ENCODE measurements at places on chromosomes 11 and 22.

- no peak for DNase-seq
These were observed 178.2 kb upstream of the ZC3H12C start for GRCh38 chr11:109914809-109915653.

DNA sequence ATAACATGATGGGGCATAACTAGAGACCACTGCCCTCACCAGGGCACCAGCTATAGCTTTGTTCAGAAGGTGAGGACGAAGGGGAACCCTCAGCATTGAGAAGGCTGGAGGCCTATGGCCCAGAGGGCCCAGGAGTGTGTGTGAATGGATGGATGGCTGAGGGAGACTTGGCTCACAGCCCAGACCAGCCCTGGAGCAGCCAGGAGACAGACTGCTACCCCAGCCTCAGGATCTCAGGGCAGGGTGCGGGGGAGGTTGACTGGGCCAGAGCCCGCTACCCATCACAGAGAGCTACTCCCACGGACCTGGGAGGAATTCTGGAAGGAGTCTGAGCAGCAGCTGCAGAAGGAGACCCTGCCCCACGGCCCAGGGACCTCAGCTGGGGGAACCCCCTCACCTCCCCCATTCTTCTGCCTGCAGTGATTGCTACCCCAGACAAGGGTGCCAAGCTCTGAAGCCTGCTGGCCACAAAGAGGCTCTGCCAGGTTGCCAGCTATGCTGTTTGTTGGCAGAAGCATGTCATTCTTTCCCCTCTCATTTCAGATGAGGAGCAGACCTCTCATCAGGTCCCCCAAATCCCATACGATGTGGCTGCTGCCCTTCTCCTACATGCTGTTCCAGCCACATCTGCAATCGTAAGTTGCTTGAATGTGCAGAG lies 5.4 kb upstream of the CSDC2 start:
- no peak for DNase-seq

DNA sequence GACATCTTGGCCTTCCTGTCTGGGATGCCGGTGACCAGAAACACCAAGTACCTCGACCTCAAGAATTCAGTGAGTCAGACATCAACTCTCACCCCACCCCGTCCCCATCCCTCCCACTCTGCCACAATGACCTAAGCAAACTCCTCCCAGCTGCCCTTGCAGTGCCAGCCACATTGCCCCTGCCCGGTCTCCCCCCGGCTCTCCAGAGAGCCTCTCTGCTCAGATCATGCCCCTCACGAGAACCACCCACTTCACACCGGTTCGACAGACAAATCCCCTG lies 23.6 kb upstream of the MYRF start:
- DNase-seq, result no peak

DNA sequence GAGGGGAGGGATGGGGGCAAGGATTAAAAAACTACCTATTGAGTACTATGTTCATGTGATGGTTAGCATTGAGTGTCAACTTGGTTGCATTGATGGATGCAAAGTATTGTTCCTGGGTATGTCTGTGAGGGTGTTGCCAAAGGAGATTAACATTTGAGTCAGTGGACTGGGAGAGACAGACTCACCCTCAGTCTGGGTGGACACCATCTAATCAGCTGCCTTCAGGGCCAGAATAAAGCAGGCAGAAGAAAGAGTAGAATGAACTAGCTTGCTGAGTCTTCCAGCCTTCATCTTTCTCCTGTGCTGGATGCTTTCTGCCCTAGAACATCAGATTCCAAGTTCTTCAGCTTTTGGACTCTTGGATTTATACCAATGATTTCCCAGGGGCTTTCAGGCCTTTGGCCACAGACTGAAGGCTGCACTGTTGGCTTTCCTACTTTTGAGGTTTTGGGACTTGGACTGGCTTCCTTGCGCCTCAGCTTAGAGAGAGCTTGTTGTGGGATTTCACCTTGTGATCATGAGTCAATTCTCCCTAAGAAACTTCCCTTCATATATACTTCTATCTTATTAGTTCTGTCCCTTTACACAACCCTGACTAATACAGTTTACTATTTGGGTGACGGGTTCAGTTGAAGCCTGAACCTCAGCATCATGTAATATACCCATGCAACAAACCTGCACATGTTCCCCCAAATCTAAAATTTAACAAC lies 70.2 kb downstream of the MTNR1B start:
- no peak for DNase-seq

GRCh38 chr11:61752117-61752924 lies at the start of gene MYRF:
Gene MYRF (plus strand): TSS chr11:61752636. CDS start chr11:61752745, 109 bp downstream.
- DNase-seq, result no peak

- no peak for DNase-seq
These were observed 681 bp upstream of the ARHGEF12 start for GRCh38 chr11:120335556-120335907.

DNA sequence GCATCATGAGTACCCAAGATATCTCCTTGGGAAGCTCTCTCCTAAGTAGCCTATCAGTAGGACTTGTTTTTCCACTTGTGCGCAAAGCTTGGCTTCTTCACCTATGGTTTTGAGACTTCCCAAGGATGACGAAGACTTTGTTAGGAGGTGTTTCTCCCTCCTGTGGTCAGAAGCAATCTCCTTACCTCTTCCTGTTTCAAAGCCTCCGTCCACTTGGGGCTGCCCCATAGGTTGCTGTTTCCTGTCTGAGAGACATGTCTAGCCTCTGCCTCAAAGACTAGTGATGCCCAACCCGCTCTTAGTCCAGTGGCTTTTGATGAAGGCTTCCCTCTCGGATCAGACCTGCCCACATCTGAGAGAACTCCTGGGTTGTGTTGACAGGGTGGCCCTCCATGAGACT lies 92.9 kb downstream of the TRAF6 start:
- DNase-seq, result no peak

DNA sequence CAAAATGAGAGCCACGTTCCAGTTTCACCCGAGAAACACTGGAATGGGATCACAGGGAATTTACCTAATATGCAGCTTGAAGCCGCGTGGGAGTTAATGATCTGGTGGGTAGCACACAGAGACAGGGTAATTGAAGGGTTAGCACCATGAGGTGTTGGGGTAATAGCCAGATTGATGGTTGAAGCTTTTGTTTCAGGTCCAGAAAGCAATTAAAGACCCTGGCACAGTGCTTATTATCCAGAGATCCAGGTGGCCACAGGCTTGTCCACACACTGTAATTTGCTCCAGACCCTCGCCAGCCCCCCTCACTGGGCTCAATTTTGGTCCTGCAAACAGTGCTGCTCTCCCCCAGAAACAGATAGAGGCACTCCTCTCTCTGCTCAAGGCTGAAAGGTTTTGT lies 282.5 kb upstream of the ISX start:
- no peak for DNase-seq

DNA sequence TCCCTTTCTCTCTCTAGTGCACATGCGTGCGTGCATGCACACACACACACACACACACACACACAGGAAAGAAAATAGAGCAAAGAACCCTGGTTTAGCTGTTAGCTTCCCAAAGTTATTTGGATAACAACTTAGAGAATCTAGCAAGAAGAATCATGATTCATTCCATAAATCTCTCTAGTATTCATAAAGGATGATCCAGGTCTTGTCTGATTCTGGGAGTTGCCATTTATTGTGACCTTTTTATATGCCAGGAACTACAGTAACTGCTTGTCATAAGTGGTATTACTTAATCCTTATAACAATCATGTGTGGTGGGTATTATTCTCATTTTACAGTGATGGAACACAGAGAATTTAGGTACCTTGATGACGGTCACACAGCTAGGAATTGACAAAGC lies 141.5 kb upstream of the MTMR2 start:
- no peak for DNase-seq

DNA sequence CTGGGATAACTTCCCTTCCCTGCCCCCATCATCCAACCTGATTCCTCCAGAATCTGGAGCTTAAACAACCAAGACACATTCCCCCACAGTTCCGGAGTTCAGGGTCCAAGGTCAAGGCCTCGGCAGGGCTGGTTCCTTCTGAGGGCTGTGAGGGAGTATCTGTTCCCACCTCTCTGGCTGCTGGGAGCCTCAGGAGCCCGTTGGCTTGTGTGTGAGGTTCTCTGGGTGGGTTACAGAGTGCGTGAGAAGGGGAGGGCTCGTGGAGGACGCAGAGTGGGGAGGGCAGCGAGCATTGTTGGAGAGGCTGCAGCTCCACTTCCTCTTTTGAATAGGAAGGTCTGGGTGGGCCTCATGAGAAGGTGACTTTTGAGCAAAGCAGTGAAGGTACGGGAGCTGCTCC lies 8.5 kb downstream of the SERHL2 start:
- DNase-seq, result no peak

DNA sequence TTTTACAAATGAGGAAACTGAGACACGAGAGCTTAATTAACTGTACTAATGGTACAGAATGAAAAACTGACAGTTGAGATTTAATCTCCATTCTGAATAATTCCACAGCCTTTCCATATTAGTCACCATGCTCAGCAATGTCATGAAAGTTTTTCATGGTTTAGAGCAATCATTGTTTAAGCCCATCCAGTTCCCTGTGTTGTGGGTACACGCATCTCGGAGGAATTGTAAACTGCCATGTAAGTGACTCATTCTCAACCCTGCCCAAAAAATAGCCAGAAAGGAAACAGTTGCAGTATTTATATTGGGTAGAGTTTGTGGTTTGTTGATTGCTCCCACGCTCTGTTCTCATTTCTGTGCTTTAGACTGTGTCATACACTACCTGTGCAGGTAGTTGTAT lies 1790.8 kb downstream of the LRRC4C start:
- DNase-seq, result no peak

- DNase-seq, result no peak
These were observed 78.4 kb upstream of the NECTIN1 start for GRCh38 chr11:119807402-119807801.

DNA sequence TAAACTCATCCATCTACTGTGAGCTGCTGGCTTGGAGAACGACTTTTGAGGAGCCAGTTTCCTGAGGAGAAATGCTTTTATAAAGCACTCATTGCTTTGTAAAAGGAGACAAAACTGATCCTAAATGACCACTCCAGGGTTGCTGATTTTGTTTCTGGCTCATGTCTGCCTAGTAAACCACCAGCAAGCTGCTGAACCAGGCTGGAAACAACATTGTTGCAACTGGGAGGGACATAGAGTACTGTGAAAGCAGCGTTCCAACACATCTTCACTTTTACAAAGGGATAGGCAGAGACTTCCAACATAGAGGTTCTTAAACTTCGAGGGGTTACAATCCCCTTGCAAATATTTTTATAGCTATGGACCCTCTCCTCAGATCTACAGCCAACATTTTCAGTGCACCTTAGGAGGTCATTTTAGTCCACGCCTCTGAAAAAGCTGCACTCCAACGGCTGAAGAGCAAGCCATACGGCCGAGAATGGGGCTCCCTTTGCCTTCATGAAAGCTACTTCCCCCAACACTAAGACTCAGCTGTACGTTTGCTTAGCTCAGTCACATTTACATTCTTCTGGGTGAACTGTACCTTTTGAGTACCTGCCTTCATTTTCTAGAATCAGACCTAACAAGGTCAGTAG lies 54.7 kb downstream of the PANX1 start:
- DNase-seq, result no peak

GRCh38 chr11:45041596-45041995 lies 90.9 kb upstream of the TP53I11 start:
- DNase-seq, result no peak

DNA sequence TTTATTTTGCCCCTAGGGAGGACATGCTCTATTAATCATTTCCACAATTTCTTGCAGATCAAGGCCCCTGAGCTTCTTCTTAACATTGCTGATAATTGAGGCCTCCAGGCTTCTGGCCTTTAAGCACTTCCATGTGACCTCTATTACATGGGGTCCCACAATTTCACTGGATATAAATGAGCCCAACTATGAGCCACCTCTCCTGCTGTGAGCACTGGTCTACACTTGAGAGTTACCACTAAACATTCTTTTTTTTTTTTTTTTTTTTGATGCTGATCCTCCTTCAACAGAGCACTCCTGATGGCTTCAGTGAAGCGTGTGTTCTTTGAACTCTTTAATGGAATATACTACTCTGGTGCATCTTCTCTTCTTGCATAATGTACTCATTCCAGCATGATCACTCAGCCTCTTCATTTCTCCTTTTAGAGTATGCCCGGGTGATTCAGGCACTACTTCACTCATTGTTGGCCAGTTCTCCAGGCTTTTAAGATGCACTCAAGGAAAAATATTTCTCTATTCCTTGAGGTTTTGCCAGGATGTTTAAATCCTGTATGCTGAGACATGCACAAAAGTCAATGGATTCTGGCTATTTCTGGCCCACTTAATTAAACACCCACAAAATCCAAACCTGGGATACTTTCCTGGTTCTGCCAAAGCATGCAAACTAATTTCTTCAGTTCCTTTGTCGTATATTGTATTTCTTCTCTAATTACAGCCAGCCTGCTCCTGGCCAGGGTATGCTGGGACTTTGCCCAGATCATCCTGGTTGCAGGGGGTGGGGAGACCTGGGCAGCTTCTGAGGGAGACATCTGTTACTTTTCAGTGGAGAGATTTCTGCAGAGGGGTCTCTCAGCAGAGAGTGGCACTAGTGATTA lies 257.8 kb upstream of the LUZP2 start:
- no peak for DNase-seq

- DNase-seq, result no peak
These were observed 3.7 kb downstream of the PTS start for GRCh38 chr11:112229746-112230433.

DNA sequence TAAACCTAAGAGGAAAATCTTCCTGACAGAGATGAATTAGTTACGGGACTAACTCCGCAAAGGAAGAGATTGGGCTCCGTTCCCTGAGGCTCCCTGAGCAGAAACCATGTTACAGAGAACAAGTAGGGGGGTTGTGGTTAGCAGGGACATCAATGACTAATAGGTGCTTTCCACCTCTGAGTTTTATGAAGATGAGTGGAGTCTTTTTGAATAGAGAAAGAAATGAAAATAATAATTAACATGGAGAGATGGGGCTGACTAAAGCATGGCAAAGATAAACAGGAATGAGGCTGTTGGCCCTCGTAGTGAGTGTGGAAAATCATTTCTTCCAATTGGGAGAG lies 47.5 kb upstream of the PICALM start:
- no peak for DNase-seq

GRCh38 chr11:122156940-122157382 lies 40.9 kb upstream of the BLID start:
- DNase-seq, result no peak

GRCh38 chr22:19143967-19144400 lies 467 bp downstream of the ESS2 start:
- no peak for DNase-seq

- no peak for DNase-seq
These were observed 441.0 kb downstream of the NELL1 start for GRCh38 chr11:21110415-21110814.

DNA sequence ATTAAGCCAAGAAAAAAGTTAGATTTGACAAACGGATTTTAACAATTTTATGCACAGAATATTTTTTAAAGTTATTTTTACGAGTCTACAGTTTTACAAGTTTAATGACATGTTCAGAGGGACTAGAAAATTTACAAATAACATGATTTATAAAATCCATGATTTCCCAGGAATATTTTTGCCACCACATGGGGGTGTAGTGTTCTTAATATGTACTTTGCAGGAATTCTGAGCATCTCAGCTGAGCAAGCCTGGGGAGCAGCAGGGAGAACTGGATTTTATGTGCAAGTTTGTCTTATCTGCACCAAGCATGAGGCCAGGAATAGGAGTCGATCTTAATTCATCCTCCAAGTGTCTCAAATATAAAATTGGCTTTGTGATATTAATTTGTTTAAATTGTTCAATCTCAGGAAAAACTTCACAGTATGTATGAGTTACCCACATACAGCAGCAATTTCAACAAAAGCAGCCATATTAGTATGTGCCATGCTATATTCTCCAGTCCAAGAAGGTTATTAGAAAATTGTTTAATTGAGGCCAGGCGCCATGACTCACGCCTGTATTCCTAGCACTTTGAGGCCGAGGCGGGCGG lies 826.3 kb downstream of the DLG2 start:
- DNase-seq, result no peak

- no peak for DNase-seq
These were observed 7.5 kb downstream of the SERPING1 start for GRCh38 chr11:57605028-57605420.

GRCh38 chr11:7204778-7205177 lies 46.9 kb upstream of the SYT9 start:
- no peak for DNase-seq
